ENCODE measurements at places on chromosomes 7 and 10.
A peak's percentile ranks its signal among the peaks of the same experiment; 100 is the strongest.

DNA sequence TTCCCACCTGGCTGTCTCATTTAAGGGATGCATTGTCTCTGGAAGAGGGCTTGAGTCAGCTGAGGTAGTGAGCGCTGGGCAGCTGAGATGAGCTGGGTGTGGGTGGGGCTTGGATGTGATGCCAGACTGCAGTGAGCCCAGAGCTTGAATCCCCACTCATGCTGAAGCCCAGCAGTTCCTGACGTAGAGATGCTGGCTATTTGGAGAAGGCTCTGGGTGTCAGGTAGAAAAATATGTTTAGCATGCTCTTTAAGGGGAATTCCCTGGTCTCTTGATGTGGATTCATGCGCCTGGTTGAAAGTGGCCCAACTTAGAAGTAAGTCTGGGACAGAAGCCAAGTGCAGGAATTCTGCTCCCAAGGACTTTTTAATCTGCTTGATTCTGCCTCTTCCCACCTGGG, 241.5 kb upstream of the IGFBP3 start:
- DNase-seq = no peak

GRCh38 chr7:130281260-130281659, 11.7 kb upstream of the CPA4 start:
- DNase-seq = no peak

DNA sequence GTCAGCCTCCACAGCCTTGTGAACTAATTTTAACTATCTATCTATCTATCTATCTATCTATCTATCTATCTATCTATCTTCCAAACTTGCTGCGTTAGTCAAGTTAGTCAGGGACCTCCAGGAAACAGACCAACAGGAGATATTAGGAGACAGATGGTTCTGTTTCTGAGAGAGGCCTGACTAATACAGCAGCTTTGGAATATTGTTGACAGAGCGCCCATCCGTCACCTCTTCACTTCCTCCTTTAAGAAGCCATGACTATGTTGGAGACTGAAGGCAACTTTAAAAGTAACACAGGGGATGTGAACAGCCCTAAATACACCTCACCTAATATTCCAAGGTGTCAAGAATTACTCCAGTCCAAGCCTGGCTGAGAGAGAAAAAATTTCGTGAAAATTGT, 280.9 kb upstream of the IGFBP3 start:
- no peak for DNase-seq

DNA sequence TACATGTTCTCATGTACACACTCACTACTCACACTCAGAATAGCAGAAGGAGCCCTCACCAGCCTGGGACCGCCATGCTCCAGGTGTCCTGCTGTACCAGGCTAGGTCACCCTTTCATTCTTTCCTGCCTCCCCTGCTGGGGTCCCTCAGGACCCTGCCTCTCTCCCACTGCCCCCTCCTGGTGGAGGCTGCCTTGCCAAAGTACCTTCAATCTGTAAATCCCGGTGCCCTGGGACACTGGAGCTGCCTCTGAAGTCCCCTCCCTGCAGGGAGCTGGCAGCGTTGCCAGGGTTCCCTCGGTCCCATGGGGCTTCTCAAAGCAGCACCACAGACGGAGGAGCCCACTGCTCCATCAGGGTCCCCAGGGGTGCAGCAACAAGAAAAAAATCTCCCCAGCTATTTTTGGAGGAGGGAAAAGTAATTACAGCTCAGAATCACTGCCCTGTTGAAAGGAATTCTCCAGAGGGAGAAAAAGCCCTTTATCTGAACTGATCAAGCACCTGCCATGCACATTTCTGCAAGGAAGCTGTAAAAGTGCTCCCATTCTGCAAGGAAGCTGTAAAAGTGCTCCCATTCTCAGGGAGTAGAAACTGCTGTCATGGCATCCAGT, 259.9 kb downstream of the PTPRN2 start:
- no peak for DNase-seq

DNA sequence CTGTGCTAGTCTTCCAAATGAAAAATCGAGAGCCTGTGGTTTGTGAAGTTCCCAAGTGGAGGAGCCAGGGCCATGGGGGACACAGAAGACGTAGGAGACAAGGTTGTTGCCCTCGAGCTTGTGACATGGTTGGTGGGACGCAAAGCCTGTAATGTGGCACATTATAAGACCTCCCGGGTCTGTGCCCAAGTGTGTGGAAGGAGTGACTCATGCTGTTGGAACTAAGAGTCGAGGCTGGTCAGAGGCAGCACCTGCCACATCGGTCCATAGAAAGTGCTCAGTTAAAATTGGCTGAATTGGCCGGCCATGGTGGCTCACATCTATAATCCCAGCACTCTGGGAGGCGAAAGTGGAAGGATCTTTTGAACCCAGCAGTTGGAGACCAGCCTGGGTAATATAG, 27.0 kb upstream of the PODXL start:
- no peak for DNase-seq

GRCh38 chr7:80542398-80542797, 30.5 kb upstream of the GNAT3 start:
- peak; percentile 91 for DNase-seq

DNA sequence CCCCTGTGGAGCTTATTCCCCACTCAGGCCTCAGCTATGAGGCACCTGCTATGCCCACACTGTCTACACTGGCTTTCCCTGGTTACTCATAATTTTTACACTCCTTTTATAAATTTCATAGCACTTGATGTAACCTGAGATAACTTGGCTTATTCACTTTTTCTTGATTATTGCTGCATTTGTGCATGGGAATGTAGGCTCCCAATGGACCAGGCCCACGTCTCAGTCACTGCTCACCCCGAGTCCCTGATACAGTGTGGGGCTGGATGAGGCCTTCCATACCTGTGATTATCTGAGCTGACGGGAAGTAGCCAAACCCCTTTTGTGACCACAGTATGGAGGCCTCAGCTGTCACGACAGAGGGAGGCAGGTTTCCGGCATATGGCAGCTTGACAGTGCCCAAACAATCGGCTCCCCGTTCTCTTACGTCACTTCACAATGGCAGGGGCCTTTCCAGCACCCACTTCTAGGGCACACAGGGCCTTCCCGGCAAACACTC, 645.3 kb downstream of the ACTR3B start:
- DNase-seq = no peak

DNA sequence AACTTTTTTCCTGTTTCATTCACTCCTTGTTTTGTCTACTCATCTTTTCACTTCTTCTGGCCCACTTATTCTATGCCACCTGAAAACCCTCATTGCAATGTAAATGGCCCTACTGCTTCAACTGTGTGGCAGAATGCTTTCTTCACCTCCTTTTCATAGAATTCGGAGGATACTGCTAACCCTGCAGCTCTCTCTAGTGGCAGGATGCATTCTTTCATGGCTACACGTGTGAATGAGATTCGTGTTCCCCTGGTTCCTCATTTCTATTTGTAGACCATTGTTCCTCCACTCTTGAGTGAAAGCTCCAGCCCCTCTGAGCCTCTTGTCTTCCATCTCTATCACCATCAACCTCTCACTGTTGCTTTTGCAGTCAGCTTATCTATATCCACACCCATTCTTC, 20.9 kb upstream of the CYP26C1 start:
- DNase-seq = peak; percentile 24

GRCh38 chr10:96612055-96612830, 25.4 kb upstream of the TM9SF3 start:
- no peak for DNase-seq

DNA sequence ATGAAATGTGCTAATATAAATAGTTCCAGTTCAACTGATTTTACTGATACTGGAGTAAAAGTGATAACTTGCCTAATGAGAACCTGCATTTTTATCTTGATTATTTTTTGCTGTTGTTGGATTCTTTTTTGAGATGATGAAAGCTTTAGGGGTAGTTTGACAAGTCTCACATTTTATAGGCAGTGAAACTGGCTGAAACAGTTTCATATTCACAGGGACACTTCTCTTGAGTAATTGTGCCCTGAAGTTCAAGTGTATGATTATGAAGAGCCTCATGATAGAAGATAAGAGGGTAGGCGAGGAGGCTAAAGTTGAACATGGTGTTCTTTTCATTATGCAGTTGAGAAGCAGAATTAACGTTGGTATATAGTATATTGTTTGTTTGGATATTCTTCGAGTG, 5.1 kb downstream of the AUTS2 start:
- DNase-seq = no peak

DNA sequence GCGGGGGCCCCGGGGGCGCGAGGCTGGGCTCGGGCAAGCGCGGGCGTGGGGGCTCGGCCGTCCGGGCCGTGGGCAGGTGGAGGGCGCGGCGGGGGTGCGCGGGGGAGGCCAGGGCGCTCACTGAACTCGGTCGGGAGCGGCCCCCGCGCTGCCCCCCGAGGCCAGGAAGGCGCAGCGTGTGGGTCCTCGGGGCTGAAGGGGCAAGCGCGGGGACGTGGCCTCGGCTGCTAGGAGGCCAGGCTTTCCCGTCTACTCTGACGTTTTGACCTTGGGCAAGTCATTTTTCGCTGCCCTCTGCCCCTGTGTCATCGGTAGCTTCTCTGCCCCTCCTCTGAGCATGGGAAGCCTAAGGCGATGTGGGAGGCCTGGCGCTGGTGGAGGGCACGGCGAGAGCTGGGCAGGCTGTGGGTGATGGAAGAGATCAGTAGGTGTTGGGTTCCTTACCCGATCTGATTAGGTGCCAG, 441 bp downstream of the FBH1 start:
- DNase-seq = no peak

- no peak for DNase-seq
These were observed 3.2 kb upstream of the EMX2 start for GRCh38 chr10:117539361-117539773.

GRCh38 chr10:124482876-124483275, 21.3 kb downstream of the LHPP start:
- DNase-seq = no peak

GRCh38 chr7:21269021-21269420, 158.9 kb upstream of the SP4 start:
- no peak for DNase-seq
